ENCODE measurements at places on chromosomes 1 and 21.

- DNase-seq, result peak; percentile 21
Observed at GRCh38 chr1:39632682-39633417, 6.6 kb downstream of the HEYL start.

GRCh38 chr1:180288940-180289339 lies 58.9 kb downstream of the LHX4 start:
- no peak for DNase-seq

DNA sequence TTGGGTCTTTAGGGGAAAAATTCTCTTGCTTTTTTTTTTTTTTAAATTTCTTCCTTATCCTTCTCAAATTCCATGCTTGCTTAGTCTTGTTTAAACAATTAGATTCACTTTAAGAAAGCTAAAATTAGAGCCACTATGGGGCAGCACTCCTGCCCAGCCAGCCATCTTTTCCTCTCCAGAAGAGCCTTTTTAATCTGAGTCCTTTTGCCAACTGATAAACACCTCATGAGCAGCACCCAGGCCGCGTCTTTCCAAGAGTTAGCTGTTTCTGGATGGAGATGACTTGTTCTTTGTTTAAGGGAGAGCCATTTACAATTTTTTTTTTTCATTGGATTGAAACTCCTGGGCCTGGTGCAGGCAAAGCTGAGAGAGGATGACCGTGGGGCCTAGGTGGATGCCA lies 53.3 kb upstream of the TSPAN2 start:
- DNase-seq, result no peak

- no peak for DNase-seq
Observed at GRCh38 chr1:100799954-100800612, 80.5 kb downstream of the VCAM1 start.

DNA sequence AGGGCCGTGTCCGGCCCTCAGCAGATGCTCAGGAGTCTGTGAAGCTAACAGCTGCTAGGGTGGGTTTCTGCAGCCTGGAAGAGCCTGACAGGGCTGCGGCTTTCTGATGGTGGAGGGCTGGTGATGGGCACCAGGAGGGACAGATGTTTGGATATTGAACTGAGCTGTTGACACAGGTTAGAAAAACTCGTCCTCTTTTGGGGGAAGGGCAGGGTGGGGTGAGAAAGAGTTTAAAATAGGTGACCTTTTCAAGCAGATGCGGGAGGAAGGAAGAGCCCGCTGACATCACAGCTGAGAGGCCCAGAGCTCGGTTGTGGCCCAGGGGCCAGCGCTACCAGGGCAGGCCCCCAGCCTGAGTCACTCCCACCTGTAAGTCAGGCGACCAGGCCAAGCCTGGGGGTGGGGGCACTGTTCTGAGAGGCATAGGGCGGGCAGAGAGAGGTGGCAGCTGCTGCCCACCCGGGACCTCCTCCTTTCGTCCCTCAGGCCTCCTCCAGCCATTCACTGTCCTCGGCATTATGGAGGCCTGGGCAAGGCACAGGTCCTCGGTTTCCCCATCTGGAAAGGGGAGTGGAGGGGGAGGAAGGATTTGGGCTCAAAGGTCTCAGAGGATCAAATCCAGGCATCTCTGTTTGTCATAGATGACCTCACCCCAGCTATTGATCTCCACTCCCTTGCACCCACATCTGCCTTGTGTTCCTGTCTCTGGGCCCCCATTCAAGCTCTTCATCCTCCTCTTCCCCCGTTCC lies 32.3 kb upstream of the ID3 start:
- DNase-seq, result no peak
